ENCODE measurements at places on chromosomes 2 and 18.

DNA sequence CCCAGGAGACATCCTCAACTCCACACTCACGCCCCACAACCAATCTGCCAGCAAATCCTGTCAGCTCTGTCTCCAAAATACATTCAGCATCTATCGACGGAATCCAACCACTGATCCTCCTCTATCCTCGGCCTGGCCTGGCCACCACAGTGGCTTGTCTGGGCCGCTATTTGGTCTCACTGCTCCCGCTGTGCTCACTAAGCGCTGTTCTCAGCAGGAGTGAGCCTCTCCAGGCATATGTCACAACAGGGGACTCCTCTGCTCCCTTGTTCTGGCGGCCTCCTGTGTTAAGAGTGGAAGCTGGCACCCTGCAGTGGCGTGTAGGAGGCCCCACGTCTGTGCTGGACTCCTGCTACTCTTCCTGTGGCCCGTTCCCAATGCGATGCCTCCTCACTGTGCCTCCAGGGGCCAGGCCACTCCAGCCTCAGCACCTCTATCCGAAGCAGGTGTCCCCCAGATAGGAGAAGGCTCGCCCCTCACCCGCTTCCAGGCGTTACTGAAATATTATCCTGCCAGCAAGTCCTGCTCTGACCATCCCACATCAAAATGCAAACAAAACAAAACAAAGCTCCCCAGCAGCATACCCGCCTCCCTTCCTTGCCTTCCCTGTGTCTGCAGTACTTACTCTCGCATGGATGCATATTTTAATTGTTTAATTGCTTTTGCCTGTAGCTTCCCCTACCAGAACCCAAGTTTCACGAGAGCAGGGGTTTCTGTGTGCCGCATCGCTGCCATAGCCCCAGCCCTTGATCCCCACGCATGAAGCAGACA, 39.9 kb downstream of the CENPO start:
- no peaks in the 10 kb centered on the region for H3K27me3 ChIP-seq
- H3K4me1 ChIP-seq = no peaks in the 10 kb centered on the region
- DNase-seq = no peak
- no peak overlapping the region for H3K27ac ChIP-seq

DNA sequence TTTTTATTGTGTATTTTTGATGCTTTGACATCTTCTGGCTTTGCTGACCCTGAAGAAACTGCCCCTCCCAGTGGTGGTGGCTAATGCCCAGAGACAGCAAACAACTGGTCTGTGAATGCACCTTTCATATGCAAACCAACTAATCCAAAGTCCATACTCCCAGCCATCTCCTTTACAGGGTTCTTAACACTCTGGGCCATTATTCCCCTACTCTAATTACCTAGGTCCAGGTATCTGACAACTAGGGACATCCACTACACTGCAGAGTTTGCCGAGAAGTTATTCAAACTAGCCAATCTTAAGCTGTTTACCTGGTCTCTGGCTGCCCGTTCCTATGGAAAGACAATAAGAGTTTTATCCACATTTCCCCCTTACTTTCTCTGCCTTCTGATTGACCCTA, 73.6 kb downstream of the FSHR start:
- no peaks in the 10 kb centered on the region for H3K4me1 ChIP-seq
- no peaks in the 10 kb centered on the region for H3K36me3 ChIP-seq
- DNase-seq = no peak
- H3K27me3 ChIP-seq = no peaks in the 10 kb centered on the region
- no peak overlapping the region for H3K27ac ChIP-seq

DNA sequence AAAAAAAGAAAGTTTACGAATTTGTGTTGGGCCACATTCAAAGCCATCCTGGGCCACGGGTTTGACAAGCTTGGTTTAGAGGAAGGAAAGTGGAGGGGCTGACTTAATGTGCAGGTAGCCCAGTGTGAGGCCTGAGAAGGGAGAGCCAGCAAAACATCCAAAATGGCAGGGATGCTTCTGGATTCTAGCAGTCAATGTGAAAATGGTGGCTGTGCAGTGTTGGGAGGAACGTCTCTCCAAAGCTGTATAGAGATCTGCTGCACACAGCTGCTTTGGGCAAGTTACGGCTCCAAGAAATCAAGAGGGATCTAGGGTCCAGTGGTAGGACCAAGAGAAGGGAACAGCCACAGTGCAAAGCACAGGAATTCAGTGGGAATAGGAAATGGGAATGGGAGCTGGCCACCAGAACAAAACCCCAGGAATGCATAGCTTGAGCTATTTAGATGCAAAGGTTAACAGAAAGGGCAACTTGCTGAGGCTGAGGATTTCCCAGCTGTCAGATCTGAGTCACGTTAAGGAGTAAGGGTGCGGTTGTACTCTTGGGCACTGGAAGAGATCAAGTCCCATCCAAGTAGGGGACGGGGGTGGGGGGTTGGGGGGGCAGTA, 70.6 kb downstream of the B3GNT2 start:
- no peak overlapping the region for H3K4me3 ChIP-seq
- H3K36me3 ChIP-seq = no peaks in the 10 kb centered on the region
- no peak for DNase-seq
- no peaks in the 10 kb centered on the region for H3K4me1 ChIP-seq
- no peaks in the 10 kb centered on the region for H3K27me3 ChIP-seq
- no peak overlapping the region for H3K27ac ChIP-seq

- H3K27me3 ChIP-seq = no peaks in the 10 kb centered on the region
- H3K36me3 ChIP-seq = no peaks in the 10 kb centered on the region
- no peak for DNase-seq
These were observed 39.0 kb downstream of the OXER1 start for GRCh38 chr2:42724886-42725285.

DNA sequence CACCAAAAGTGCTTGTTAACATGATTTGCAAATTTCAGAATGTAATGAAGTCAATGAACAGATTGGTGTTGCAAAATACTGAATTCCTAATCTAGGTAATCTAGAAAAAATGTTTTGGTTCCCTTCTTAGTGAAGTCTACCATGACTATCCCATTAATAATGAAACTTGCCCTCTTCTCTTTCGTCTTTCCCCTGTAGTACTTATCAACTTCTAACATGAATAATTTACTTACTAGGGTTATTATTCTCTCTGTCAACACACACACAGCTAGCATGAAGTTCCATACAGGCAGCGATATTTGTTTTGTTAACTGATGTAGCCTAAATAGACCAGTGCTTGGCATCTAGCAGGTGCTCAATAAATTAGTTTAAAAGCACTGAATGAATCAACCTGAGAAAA, 160.2 kb downstream of the NCK2 start:
- H3K27ac ChIP-seq = no peak overlapping the region
- no peaks in the 10 kb centered on the region for H3K36me3 ChIP-seq
- peaks cover 31% of the 10 kb centered on the region for H3K4me1 ChIP-seq
- no peak overlapping the region for H3K4me3 ChIP-seq
- DNase-seq = no peak

DNA sequence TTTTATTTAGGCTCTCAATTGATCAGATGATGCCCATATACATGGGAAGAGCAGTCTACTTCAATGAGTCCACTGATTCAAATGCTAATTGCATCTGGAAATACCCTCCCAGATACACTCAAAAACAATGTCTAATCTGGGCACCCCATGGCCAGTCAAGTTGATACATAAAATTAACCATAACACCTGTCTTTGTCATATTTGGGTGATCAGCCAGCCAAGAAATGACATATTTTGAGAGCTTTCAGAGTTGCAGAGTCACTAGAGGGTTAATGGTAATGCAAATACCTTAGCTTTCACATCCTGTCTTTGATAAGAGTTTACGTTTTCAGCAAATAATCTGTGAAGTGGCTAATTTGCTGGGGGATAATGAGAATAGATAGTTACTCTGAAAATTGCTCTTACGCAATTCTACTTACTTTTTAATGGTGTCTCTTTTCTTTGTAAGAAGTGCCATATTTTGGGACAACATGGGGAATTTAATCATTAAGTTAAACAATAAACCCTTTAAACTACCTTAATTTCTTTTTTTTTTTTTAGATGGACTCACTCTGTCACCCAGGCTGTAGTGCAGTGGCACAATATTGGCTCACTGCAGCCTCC, 49.1 kb downstream of the CCDC195 start:
- no peaks in the 10 kb centered on the region for H3K36me3 ChIP-seq
- DNase-seq = no peak
- no peaks in the 10 kb centered on the region for H3K27me3 ChIP-seq
- H3K4me3 ChIP-seq = no peak overlapping the region
- no peak overlapping the region for H3K27ac ChIP-seq
